Activated B cell treated with CpG ODN at 0.5 μM for 24 hours (primary cell): ENCODE measurements at places on chromosomes 1 and 21. TPM values are rescaled to one million over a fixed set of nuclear protein-coding genes. Genes with fewer than 3 reads are reported as not detected.

ARHGEF16 gene
- not detected in 2 replicates for total RNA-seq

NEK2 gene
- 0.35 and 0.59 TPM in 2 replicates for total RNA-seq

TMIGD3 gene
- not detected in 2 replicates for total RNA-seq

ZNF593OS gene
- not detected in 2 replicates for total RNA-seq

NBPF10 gene
- total RNA-seq: 6.8 and 7.3 TPM in 2 replicates

TSSK3 gene
- total RNA-seq: 3.5 and 6.1 TPM in 2 replicates

AADACL3 gene
- total RNA-seq: not detected in 2 replicates

- DNase-seq: no peak
Measured at GRCh38 chr1:63533931-63534330, 10.6 kb downstream of the EFCAB7 start.

GRCh38 chr1:243896313-243896712, 46.3 kb upstream of the AKT3 start:
- DNase-seq: no peak

- DNase-seq: no peak
Measured at GRCh38 chr1:184362876-184363275, 24.0 kb upstream of the C1orf21 start.

GRCh38 chr21:42202321-42202720, 16.6 kb upstream of the ABCG1 start:
- no peak for DNase-seq

GRCh38 chr1:83109692-83110091, 889.2 kb downstream of the TTLL7 start:
- no peak for DNase-seq

GRCh38 chr1:58333511-58333910, 213.0 kb downstream of the OMA1 start:
- no peak for DNase-seq

DNA sequence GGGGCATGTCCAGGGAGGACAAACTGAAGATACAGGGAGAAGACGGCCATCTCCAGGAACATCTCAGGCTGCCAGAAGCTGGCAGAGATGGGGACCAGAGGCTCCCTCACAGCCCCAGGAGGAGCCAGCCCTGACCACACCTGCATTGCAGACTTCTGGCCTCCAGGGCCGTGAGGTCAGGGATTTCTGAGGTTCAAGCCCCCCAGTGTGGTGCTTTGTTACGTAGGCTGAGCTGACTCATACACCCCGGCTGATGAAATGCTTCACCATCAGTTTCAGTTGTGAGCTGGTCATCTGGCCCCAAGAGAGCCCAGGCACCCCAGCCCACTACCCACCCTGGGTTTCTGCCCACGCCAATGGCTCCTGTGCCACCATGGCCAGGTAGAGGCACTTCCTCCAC, 106.4 kb downstream of the SIK1 start:
- DNase-seq: no peak

- no peak for DNase-seq
Measured at GRCh38 chr1:41611068-41611931, 126.8 kb upstream of the EDN2 start.

DNA sequence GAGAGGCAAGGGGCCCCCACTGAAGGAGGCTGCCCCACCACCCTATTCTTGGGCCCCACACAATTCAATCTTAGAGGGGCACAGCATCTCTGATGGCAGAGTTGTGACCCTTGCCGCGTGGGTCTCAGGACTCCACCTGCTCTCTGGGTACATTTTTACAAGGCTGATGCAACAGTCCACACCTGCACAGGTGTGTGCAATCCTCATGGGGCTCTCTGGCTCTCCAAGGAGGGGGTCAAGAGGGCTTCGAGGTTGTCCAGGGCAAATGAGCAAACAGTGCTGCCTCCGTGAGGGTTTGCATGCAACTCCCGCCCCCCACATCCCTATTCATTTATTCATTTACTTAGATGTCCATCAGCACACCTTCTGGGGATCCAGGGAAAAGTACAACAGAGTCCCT, 81.6 kb upstream of the IFFO2 start:
- no peak for DNase-seq

- DNase-seq: no peak
Measured at GRCh38 chr1:28208818-28209441, 23.9 kb downstream of the DNAJC8 start.

DNA sequence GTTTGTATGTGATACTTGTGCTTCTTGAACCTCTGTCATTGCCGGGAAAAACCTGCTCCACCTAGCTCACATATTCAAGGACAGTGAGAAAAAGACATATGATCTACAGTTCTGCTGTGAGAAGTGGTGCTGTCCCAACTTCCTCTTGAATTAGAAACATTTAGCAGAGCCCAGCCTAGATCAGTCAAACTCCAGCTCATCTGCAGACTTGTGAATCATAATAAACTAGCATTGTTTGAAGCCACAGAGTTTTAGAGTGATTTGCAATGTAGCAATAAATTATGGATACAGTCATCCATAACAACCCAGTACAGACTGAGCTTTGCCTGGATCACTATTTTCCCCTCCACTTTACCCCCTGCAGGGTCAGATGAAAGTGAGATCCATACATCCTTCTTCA, 497.8 kb downstream of the PLA2G4A start:
- no peak for DNase-seq

GRCh38 chr21:41170442-41170841, 2.5 kb downstream of the BACE2 start:
- no peak for DNase-seq

- DNase-seq: no peak
Measured at GRCh38 chr1:21783679-21784603, 992 bp upstream of the USP48 start.

DNA sequence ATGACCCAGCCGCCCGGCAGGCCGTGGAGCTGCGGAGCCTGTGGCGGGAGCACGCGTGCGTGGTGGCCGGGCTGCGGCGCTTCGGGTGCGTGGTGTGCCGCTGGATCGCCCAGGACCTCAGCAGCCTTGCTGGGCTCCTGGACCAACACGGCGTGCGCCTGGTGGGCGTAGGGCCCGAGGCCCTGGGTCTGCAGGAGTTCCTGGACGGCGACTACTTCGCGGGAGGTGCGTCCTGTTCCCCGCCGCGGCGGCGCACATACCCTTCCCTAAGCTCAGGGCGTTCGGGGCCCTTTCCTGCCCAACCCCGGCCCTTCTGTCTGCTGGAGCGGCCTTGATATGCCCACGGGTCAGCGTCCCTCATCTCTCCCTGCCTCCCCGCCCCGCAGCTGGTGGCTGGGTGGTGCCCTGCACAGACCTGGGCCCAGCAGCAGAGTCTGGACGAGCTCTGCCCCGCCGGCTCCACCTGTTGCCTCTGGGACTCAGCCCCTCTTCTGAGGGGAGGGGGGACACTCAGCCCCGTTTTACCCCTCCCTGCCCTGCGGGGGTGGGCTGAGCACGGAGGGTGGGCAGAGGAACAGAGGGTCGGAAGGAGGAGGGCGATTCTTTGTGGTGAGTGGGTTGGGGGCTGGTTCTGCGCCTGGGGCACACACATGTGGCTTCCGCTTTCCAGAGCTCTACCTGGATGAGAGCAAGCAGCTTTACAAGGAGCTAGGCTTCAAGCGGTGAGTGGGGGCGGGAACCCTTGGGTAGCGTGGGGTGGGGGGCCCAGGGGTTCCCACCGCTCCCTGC, 688 bp downstream of the PRXL2B start:
- DNase-seq: no peak

DNA sequence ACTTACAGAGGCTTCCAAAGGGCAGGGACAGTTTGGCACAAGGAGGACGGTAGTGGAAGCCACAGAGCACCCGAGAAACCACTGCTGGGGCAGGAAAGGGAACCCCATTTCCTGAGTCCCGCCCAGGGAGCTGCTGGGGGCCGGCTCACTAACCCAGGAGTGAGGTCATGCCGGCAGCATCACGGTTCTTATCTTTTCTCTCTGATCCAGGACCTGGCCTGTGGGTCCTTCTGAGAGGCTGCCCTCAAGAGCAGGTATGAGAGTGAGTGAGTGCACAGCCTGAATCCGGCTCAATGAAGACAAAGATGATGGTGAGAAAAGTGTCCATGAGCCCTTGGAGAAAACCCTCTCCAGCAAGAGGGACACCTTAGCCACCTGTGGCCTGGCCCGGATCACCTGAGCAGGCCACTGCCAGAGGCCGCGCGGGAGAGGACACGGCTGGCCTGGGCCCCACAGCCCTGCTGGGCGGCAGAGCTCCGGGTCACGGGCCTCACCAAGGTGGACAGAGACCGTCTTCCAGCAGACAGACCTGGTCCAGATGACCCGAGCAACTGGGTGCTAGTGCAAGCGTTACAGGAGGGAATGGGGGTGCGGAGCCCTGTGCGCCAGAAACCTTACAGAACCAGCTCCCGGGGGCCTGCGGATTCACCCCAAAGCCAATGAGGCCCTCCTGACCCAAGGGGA, 94.9 kb downstream of the RIPK4 start:
- DNase-seq: no peak
